NCI-H460 (cell line): ENCODE measurements at places on chromosomes 1 and 21. TPM values are rescaled to one million over a fixed set of nuclear protein-coding genes. Genes with fewer than 3 reads are reported as not detected.

The ARTN gene
- 9.7 and 10.7 TPM in 2 replicates for total RNA-seq

DNA sequence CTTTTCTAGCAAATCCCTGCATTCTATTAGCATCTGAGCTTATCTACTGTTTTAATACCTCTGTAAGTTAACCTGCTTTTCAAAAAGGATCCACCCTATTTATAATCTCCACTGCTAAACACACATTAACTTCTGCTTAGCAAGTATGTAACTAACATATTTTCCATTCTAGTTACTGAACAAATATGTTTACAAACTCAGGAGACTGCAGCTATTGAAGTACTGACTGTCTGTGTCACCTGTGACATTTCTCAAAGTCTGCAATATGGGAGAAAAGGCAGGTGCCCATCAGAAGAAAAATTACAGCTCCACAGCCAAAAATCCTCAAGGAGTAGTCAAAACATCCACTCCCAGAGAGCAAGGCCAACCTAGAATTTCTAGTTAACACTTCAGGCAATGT lies 88.3 kb downstream of the JAK1 start:
- no peak for DNase-seq

DNA sequence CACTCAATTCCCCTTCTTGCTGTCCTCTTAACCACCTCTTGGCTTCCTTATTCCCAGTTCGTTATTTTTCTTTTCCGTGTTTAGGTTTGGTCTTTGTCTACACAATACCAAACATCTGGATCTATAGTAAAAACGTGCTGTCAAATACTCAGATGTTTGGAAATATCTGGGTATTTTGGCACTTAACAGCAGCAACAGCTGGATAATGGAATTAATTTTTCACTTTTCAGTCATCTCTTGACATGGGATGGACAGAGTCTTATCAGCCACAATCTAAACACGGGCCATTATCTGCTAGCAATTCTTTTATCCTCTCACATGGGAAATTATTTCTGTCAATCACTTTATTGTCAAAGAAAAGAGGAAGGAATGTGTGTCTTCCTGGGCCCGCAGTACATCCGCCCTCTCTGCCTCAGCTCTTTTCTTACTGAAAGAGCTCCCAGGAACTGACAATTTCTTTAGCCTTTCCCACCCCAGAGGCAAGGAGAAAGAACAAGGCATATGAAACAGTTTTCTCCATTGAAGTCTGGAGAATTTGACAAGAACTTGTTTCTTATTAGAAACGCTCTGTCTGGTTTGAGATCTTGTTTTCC lies 13.4 kb downstream of the NHLH2 start:
- DNase-seq: no peak

DNA sequence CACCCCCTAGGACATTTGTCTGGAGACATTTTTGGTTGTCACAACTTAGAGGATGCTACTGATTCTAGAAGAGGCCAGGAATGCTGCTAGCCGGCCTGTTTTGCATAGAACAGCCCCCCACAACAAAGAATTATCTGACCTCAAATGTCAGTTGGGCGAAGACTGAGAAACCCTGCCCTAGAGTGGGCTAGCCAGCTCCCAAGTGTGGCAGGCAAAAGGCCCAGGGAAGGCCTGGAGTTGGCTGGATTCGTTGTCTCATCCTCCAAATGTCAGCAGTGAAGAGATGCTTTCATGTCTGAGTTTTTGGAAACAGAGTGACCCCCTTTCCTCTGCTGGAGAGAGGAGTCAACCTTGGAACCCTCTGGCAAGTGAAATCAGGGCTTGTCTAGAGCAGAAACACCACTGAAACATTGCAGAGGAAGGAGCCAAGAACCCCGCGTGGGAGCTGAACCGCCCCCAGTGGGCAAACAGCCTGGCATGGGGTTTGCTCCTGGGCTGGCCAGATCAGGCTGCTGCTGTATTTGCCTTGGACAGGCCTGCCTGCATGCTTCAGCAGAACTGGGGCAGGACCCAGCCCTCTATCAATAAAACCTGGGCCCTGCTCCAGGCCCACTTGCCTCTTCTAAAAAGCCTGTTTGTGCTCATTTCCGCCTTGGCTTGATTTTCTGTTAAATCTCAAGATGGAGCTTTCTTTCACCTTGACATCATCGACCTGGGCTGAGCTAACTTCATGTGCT lies 32.9 kb downstream of the RASSF5 start:
- DNase-seq: no peak

GRCh38 chr1:40317394-40318074 lies 448 bp upstream of the COL9A2 start:
- DNase-seq: no peak

GRCh38 chr1:110976089-110976488 lies 12.4 kb upstream of the LRIF1 start:
- no peak for DNase-seq

DNA sequence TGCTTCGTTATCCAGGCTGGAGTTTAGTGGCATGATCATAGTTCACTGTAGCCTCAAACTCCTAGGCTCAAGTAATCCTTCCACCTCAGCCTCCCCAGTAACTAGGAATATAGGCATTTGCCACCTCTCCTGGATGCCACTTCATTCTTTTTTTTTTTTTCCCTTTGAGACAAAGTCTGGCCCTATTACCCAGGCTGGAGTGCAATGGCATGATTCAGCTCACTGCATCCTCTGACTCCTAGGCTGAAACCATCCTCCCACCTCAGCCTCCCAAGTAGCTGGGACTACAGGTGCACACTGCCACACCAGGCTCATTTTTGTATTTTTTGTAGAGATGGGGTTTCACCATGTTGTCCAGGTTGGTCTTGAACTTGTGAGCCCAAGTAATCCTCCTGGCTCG lies 19.3 kb downstream of the OSBPL9 start:
- DNase-seq: no peak

DNA sequence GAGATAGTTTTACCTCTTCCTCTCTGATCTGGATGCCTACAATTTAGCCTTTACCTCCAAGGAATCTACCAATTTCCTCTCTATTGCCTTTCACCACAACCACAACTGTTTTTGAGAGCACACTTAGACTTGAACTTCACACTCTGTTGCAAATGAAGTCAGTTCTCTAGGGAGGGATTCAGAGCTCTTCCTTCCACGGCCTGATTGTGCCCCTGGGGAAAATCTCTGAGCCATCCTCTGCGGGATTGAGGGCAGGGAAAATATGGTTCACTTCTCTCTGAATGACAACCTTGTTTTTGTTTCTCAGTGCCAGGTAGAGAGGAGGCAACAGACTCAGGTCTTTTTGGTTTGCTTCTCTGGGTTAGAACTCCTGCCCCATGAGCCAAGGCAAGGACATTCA lies 35.4 kb upstream of the BCL10 start:
- DNase-seq: peak; percentile 15

GRCh38 chr21:43575473-43575844 lies 83.8 kb downstream of the HSF2BP start:
- DNase-seq: no peak
